ENCODE measurements at places on chromosomes 7 and 10. TPM values are rescaled to one million over a fixed set of nuclear protein-coding genes. Genes with fewer than 3 reads are reported as not detected.
A peak's percentile ranks its signal among the peaks of the same experiment; 100 is the strongest.

- DNase-seq, result no peak
Observed at GRCh38 chr7:81811956-81812865, 42.4 kb upstream of the HGF start.

- no peak for DNase-seq
Observed at GRCh38 chr7:103962070-103962469, 27.4 kb downstream of the RELN start.

DNA sequence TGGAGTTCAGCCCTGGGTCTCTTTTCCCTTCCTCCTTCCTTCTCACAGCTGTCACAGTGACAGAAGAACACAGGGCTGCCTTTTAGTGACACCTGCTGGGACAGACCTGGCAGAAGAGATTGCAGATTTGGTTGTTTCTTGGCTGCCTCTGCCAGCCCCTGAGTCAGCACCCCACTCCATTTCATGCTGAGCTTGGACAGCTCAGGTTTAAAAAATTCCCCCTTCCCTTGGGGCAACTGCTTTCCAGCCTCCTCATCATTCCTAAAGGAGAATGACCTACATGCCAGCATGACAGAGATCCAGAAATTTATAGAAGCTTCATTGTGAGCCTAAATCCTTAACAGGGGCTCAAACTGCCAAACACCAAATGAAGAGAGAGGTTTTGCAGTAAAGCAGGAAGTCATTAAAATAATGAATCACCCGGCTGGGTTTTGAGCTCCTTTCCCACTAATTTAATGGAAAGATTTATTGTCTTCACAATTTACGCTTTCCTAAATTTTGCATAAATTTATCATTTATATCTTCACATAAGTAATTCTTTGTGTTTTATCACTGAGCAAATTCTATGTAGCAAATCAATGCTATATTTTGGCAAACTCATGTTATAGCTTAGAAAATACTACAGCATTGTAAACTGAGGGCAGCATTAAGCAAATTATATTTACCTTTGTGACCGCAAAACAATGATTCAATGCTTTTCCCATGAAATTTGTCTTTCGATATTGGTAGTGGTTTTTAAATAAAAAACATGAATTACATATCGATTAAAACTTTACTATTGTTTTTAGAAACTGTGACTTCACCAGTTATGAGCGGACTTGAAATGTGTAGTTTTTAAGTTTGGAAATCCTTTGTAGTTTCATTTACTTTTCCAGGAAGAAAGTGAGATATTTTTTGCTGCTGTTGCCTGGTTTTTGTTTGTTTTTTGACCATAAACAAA, 399.5 kb upstream of the ANKRD30A start:
- no peak for DNase-seq

GRCh38 chr10:31320550-31321211, 1.7 kb downstream of the ZEB1 start:
- peak; percentile 60 for DNase-seq

Gene PLEKHS1
- 20.6 TPM for total RNA-seq

DNA sequence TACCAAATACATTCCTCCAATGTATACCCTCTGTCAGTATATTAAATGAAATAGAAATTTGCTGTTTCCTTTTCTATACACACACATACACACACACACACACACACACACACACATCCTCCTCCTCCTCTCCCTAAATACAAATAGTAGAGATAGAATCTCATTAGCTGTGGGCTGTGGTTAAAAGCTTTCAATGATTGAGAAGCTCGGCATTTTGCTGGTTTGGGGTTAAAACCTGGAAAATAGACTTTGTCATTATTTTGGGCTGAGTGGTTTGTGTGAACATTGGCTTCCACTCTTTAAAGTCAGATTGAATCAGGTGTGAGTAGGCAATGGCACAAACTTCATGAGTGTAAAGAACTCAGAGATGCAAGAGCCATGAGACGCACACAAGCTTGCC, 596.0 kb downstream of the XPNPEP1 start:
- DNase-seq, result no peak

GRCh38 chr7:12771378-12771877, 84.0 kb downstream of the ARL4A start:
- DNase-seq, result no peak

Gene IFIT3
- total RNA-seq, result 10.6 TPM

- no peak for DNase-seq
Observed at GRCh38 chr10:102324061-102324460, 71.4 kb upstream of the NFKB2 start.

DNA sequence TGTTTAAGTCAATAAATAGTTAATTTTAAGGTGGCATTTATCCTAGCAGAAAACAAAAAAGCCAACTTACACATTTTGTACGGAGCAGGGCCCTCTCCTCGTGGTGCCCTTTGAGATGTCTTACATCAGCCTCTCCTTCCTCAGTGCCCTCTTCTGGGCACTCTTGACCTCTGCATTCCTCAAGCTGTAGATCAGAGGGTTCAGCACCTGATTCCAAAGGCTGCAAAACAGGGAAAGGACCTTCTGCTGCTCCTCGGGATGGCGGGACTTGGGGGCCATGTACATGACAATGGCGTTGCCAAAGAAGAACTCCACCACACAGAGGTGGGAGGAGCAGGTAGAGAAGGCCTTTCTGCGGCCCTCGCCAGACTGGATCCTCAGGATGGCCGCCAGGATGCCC, 4.6 kb upstream of the OR2A14 start:
- DNase-seq, result no peak

Gene PLPP4
- total RNA-seq, result 1.3 TPM

DNA sequence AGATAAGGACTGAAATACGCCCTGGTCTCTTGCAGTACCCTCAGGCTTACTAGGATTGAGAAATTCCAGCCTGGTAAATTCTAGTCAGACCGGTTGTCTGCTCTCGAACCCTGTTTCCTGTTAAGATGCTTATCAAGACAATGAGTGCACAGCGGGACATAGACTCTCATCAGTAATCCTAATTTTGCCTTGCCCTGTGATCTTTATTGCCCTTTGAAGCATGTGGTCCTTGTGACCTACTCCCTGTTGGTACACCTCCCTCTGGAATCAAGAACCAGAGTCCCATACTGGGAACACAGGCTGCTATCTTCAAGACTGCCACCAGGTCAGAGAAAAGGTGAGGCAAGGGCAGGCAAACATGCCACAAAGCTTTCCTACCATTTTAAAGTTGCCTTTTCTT, 7.2 kb downstream of the C10orf53 start:
- no peak for DNase-seq

DNA sequence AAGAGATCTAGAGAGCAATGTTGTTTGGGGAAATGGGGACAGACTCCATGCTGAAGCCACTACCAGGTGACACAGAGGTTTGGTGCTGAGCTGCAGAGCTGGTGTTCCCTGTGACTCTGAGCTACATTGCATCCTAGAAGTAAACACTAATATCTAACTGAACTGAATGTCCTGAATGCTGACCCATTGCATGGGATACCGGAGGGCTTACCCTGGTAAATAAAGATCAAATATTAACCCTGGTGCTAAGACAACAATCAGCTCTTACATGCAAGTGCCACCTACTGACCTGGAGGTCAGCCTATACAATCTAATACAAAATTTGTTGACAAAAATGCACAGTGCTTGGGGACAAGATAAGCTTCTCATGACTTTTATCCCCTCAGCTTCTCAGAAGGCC, 851.3 kb upstream of the KCND2 start:
- no peak for DNase-seq

Gene ACSL5
- total RNA-seq, result 417 TPM

DNA sequence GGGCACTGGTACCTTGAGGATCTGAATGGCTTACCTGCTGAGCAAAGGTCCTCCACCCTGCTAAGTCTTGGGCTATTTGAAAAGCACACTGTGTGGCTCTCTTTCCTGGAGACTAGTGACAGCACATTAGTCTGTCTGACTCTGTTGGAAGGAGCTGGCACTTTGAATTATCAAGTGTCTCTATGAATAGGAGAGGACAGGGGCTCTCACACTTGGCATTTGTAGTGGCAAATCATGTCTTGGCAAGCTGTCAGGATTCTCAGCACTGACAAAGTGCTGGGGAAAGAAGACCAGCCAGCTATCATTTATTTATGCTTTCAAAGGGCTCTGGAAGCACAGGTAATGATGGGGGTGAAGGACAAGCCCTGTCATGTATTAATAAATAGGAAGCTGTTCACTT, 62.8 kb downstream of the MTPN start:
- DNase-seq, result no peak

DNA sequence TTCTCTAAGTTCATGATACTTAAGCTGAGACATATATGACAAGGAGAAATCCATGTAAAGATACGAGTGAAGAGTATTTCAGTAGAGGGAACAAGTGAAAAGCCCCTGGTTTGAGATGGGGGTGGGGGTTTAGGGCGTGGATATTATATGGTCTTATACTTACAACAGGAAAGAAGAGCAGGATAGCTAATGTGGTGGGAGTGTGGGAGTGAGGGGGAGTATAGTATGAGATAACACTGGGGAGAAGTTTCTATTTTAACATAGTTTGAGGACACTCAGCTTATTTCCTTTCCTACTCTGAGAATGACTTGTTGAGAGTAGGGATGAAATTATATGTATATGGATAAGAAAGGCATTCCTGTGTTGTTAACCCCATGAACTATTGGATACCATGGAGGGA, 36.5 kb downstream of the MCU start:
- no peak for DNase-seq

Gene HOXA1
- total RNA-seq, result 1.7 TPM

Gene IGFBP3
- total RNA-seq, result 82.2 TPM

Gene TMEM225B
- total RNA-seq, result not detected

DNA sequence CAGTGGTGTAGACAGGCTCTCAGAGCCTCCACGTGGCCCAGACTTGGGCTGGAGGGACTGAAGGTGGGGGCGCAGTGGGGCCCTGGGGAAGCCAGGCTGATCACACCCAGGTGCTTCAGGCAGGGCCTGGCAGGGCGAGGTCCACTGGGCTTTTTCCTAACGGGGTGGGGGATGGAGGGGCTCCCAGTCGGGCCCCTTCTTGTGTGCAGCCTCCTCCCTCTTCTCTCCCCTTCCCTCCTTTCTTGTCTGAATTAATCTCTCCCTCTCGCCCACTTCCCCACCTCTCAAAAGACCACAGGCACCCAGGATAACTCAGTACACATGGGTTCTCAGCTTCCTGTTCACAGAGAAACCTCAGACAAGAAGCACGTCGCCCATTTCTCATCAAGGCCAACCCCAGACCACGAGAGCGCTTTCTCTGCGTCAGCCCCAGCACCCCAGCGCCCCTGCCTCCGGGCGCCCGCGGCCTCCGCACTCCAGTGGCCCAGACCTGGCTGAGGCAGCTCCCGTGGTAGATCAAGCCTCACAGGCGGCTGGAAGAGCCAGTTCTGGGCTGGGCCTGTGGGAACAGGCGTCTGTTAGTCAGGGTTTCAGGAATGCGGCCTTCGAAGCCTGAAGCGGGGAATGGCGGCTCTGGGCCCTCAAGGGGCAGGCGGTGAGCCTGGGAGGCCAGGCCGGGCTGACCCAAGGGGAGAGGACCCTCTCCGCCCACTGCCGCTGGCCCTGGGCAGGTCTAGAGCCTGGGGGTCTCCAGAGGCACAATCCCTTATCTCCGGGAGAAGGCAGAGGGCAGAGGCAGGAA, 50.6 kb downstream of the PWWP2B start:
- DNase-seq, result peak; percentile 69

- DNase-seq, result no peak
Observed at GRCh38 chr10:23534326-23534725, 95.5 kb downstream of the OTUD1 start.

- DNase-seq, result peak; percentile 46
Observed at GRCh38 chr7:2537981-2538851, 17.1 kb downstream of the BRAT1 start.

Gene HTR5A
- not detected for total RNA-seq

GRCh38 chr10:3660753-3661152, 124.3 kb downstream of the KLF6 start:
- no peak for DNase-seq

Gene SPDYE16
- total RNA-seq, result not detected
